Stromal cell of bone marrow (primary cell): ENCODE measurements at places on chromosomes 6 and 20.

GRCh38 chr6:16055852-16056251 is 73.0 kb upstream of the MYLIP start:
- no peak for DNase-seq

GRCh38 chr20:39289316-39289715 is 327.2 kb downstream of the DHX35 start:
- DNase-seq: no peak

DNA sequence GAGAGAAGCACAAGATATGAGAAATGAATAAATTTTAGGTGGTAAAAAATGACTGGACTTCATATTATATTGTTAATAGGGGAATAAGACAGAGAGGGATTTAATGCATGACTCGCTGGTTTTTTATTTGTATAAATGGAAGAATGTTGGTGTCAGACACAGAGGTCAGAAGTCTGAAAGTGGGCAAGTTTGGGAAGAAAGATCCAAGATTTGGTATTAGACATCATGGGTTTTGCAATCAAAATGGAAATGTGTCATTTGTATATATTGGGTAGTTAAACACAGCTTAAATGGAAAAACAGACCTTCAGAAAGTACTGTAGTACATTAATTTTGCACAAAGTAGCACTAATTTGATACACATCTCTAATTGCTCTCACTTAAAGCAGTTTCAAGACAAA is 96.2 kb downstream of the EYA4 start:
- peak; percentile 65 for DNase-seq

GRCh38 chr6:122412001-122412400 is 12.5 kb downstream of the HSF2 start:
- no peak for DNase-seq

DNA sequence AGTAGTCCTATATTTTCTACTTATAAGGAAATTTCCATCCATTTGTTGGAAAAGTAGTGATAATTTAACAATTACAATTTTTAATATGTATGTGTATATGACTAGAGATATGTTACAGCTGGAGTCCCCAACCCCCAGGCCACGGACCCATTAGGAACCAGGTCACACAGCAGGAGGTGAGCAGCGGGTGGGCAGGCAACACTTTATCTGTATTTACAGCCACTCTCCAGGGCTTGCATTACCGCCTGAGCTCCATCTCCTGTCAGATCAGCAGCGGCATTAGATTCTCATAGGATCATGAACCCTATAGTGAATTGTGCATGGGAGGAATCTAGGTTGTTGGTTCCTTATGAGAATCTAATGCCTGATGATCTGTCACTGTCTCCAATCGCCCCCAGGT is 46.8 kb downstream of the TRDN start:
- DNase-seq: no peak

DNA sequence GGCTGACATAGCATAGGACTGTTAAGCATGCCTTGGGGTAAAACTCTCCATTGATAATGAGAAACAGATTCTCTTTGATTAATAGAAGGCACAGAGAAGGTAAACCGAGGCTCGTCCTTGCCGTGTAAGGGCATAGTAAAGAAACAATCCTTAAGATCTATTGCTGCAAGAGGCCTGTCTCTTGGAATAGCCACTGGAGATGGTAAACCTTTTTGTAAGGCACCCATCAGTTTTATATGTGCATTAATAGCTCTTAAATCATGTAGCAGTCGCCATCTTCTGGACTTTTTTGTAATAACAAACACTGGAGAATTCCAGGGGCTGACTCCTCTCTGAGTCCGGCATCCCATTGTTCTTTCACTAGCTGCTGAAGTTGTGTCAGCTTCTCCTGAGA is 8.4 kb upstream of the ABHD12 start:
- peak; percentile 63 for DNase-seq

DNA sequence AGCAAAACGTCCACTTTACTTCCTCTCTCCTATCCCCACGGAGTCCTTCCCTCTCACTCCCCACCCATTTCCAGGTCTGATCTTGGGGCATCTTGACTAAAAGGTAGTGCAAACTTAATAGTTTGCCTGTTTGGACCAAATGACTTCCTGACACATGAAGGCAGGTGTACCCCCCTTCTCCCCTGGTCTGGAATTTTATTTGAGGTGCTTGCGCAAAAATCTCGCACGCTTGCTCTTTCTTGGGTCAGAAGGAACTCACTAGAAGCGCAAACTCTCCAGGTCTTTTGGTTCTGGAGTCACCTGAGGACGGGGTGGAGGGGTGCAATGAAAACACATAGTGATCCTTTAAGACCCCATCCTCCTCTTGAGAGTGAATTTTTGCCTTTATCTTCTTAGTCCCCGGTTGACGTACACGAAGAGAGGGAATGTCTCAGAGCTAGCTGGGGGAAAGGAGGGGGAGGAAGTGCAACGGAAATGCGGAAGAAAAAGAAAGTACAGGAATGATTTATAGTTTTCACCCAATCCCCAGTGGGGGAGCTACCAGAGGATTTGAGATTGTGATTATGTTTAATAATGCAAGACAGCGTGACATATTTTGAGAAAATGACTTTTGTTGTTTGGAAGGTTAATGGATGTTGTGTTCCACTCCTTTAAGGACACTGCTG is 4.9 kb downstream of the ADGRB3 start:
- no peak for DNase-seq

DNA sequence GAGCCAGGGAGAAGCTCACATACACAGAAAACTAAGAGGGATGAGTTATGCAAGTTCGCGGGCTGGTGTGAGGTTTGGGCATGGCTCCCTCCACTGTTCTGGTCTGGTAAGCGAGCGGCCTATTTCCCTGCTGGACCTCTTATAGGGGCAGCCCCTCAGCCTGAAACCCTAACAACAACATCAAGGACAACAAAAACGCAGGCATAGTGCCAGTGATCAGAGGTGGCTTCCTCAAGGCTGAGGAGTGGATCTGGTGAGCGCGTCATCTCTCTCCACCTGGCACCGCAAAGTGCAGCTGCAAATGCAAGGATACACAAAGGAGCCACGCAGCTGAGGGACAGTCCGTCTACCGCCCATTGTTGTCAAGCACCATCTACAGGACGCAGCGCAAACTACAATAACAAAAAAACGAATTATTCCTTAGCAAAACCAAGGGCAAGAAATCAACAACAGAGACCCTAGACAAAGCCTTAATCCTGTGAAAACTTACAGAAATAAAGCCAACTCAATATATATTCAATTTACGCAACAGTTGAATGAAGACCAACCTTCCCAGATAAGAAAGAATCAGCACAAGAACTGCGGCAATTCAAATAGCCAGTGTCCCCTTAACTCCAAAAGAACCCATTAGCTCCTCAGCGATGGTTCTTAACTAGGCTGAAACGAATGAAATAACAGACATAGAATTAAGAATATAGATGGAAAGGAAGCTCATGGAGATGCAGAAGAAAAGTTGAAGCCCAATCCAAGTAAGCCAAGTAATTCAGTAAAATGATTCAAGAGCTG is 9.2 kb upstream of the DEFB110 start:
- DNase-seq: no peak

DNA sequence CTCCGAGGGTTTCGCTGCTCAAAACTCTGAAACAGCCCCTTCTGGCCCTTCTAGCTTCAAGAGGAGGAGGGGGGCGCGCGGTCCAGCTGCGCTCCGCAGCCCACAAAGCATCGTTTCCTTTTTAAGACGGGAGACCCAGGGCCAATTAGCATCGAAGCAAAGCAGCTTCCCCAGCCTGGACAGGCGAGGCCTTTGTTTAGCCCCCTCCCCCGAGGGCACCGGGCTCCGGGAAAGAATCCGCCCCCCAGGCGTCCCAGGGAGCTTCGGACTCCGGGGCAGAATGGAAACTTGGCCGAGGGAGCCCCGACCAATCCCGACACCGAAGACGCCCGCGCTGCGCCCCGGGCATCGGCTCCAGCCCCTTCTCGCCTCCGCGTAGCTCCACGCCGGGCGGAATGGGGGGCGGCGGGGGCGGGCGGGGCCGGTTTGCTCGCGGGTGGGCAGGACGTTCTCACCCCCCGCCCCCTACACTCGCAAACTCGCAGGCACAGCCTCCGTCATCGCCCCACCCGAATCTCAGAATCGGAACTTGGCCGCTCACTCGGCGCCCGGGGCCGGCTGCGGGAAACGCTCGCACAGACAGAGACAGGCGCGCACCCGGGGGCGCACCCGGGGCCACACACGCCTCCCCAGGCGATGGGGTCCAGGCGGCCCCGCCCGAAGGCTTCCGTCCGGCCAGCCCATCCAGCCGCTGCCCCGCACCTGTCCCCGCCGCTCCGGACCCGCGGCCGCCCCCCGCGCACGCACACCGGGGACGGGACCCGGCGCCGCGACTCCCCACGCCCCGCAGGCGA is 628 bp downstream of the NKAIN4 start:
- DNase-seq: no peak

GRCh38 chr6:108549741-108550140 is 11.0 kb upstream of the FOXO3 start:
- no peak for DNase-seq

- DNase-seq: no peak
Observed at GRCh38 chr6:7270320-7271204, 42.4 kb downstream of the SSR1 start.

DNA sequence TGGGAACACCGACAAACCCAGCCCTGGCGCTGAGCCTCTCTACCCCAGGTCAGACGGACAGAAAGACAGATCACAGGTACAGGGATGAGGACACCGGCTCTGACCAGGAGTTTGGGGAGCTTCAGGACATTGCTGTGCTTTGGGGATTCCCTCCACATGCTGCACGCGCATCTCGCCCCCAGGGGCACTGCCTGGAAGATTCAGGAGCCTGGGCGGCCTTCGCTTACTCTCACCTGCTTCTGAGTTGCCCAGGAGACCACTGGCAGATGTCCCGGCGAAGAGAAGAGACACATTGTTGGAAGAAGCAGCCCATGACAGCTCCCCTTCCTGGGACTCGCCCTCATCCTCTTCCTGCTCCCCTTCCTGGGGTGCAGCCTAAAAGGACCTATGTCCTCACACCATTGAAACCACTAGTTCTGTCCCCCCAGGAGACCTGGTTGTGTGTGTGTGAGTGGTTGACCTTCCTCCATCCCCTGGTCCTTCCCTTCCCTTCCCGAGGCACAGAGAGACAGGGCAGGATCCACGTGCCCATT is 15.3 kb downstream of the VEGFA start:
- DNase-seq: no peak

DNA sequence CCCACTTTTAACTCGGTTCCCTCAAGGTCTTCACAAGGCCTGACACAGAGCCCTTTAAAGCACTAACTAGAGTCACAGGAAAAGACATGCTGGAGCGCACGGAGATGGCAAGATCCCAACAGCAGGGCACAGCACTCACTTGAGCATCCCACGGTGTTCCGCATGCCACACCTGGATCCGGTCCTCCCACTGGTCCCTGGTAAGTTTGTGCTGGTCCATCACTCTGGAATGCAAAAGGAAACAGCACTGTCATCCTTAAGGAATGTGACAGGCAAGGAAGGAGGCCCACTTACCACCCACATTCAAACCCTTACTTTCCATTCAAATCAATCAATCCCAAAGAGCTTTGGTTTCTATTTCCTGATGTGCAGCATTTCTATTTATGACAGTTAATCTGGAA is 34.7 kb downstream of the EZR start:
- DNase-seq: no peak

DNA sequence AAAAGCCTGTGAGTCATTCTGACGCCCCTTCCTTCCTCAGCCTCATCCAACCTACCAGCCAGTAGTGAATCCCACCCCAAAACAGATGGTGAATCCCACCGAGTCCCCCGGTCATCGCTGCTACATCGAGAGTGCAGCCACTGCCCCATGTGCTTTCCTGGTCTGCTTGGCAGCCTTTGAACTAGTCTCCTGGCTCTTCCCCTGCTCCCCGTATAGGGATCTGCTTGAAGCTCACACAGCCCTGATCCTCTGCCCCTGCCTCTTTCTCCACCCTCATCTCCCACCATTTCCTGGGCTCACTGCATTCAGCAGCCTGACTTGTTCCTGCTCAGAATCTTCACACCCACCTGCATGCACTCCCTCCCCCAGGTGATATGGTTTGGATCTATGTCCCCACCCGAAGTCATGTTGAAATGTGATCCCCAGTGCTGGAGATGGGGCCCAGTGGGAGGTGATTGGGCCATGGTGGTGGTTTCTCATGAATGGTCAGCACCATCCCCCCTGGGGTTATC is 14.6 kb downstream of the SYNJ2 start:
- DNase-seq: no peak

GRCh38 chr20:43946206-43946491 is 31.5 kb downstream of the TOX2 start:
- no peak for DNase-seq

DNA sequence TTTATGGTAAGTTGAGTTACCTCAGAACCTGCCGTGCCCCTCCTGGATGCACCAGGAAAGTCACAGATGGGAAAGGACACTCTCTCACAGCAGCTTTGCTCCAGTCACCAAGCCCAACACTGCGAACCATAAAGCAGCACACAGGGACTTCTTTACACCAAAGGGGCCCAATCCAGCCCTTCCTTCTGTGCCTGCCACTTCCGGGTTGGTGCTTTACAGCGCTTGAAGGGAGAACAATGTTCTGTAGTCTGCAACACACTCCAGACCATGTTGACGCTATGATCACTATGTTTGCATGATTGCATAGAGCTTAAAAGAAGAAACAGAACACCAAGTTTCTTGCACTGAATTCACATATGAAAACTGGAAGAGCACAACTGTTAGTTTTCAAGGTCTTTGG is 57.1 kb downstream of the SERAC1 start:
- DNase-seq: no peak

DNA sequence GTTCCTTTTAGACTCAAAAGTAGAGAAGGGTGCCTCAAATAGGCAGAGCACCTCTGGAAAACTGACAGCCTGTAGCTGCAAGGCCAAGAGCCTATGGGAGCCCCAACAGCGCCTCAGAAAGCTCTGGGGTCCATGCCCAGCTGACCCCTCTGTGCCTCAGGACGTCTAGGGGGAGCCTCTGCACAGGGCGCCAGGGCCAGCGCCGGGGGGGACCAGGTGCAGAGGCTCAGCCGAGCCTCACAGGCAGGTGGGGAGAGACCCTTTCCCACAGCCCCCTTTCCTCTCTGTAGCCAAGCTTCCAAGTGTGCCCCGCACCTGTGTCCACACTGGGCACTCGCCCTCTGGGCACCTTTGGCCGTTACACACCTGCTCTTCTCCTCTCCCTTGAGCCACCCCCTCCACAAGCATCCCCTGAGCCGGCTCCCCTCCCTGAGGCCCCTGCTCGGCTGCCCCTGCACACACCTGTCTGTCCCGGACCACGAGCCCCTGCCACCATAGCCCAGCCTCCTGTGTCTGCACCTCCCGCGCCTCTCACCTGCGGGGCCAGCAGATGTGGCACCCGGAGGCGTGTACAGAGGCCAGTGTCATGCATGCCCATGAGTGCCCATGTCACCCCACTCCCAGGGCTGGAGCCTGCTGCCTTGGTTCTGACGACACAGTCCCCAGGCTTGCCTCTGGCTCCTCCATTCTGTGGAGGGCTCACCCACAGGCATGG is 53.2 kb downstream of the GINS1 start:
- DNase-seq: no peak
